SHP77 (cell line): ENCODE measurements at places on chromosomes 4 and X.

GRCh38 chrX:56726605-56727004 is 2.4 kb upstream of the NBDY start:
- DNase-seq = peak; percentile 58

GRCh38 chrX:148854306-148854705 is 353.9 kb downstream of the AFF2 start:
- DNase-seq = no peak

- DNase-seq = no peak
These were observed 19.7 kb downstream of the ANTXR2 start for GRCh38 chr4:80053140-80053910.

DNA sequence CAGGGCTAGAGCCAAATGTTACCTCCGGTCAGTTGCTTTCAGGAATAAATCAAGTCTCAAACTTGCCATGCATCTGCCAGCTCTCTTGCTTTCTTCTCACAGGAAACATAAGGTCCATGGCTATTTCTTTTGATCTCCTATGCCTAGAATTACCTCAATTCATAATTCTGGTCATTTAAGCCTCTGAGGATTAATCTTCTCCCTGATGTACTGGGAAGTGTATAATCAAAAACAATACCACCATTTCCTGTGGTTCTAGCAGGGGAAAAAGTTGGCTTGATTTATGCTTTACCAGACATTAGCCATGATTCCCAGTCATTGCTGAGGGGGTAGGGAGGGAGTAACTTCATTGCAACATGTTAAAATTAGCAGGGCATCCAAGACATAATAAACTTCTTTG is 268.7 kb upstream of the EMCN start:
- DNase-seq = no peak

- no peak for DNase-seq
These were observed 329.0 kb upstream of the TECRL start for GRCh38 chr4:64738240-64738639.

- DNase-seq = no peak
These were observed 46.8 kb downstream of the PSAPL1 start for GRCh38 chr4:7387925-7388324.

DNA sequence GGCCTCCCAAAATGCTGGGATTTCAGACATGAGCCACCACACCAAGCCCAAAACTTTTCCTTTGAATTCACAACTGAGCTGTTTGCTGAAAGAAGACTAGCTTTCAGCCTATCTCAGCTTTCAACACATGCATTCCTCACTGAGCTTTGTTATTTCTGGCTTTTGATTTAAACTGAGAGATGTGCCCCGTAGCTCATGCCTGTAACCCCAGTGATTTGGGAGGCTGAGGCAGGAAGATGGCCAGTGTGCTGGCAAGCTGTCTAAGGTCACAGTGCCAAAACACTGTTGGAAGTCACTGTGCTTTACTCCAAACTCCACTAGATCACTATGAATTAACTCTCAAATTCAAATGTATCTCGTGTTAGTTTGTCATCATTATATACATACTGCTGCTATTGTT is 779.5 kb downstream of the TRIML1 start:
- no peak for DNase-seq

GRCh38 chrX:149871940-149872339 is 9.0 kb upstream of the MAGEA8 start:
- no peak for DNase-seq

DNA sequence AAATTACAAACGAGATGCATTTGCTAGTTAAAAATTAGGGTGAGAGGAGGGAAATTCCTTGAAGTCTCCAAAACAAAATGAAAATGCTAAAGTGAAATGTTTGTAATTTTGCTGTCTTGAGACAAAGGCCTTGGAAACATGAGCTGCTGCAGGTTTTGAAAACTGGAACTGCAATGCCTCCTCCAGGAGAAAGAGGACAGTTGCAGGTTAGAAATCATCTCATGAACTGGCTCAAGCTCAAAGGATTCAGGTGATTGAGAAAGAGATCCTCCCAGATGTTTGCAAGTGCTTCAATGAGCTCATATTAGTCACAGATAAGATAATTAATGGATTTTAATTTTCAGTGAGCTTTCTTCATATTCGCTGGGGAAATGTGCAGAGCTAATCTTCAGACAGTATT is 32.4 kb downstream of the SMPX start:
- DNase-seq = no peak

DNA sequence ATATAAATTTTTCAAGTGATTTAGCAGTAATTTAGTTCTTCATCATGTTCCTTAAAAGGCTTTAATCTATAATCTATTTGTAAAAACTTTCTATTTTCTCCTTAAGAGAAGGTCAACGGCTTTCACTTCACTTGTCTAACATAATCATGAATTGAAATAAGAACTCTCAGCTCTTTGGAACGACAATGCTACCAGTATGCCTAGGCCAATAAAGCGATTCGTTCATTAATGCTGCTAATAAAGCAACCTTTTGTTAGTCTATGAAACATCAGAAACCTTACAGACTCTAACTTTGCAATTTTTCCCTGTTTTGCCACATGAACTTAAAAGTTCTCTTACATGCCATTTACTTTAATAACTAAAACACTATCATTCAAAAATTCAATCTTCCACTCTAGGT is 47.6 kb downstream of the FBXW7 start:
- DNase-seq = no peak

- no peak for DNase-seq
These were observed 27.0 kb upstream of the PRPS1 start for GRCh38 chrX:107601326-107601725.

DNA sequence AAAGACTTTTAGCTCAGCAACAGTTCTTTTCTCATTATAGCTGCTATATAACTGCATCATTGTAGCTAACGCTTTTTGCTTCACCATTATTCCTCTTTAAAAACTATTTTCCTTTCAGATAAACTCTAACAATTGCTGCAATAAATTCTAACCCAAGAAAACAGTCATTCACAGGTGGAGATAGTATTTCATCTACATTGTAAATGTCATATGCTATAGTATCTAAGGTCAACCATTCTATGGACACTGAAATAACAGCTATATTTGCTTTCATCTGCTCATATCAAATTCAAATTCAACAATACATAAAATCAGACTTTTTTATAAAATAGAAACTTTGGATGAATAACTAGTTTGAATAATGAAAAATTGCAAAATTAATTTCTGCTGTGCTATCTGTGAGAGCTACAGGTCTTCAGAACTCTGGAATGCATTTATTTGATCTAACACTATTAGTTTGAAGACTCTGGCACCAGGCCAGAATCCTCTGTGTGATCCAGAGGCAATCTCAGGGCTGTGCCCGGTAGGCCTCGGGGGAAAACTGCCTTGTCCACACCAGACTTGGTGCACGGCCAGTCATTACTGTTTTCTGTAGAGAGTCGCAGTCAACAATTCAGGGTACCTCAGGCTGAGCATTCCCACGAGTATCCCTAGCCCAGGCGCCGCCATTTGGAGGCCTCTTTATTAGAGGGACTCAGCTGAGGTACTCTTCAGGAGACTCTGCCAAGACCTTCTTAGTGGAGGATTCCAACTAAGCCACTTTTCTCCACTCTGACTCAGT is 332.4 kb downstream of the SLC7A11 start:
- peak; percentile 59 for DNase-seq

DNA sequence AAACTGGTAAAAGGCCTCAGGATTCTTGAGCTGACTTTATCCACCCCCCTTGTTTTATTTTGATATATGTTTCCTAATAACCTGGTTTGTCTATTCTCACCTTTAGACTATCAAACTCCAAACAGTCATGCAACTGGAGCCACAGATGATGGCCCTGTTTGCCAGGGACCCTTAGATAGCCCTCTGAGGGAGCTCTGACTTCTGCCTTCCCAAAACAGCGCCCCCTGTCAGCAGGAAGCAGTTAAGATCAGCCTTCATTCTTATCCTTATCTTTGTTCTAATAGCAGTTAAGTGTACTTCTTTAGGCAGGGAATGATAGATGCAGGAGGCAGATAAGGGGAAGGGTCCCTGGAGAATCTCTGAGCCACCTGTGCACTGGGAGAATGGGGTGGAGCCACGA is 27.5 kb upstream of the CXCL13 start:
- no peak for DNase-seq

- DNase-seq = no peak
These were observed 181.4 kb upstream of the NEIL3 start for GRCh38 chr4:177128306-177128705.

GRCh38 chr4:54541426-54542118 is 116.2 kb upstream of the KIT start:
- DNase-seq = no peak

DNA sequence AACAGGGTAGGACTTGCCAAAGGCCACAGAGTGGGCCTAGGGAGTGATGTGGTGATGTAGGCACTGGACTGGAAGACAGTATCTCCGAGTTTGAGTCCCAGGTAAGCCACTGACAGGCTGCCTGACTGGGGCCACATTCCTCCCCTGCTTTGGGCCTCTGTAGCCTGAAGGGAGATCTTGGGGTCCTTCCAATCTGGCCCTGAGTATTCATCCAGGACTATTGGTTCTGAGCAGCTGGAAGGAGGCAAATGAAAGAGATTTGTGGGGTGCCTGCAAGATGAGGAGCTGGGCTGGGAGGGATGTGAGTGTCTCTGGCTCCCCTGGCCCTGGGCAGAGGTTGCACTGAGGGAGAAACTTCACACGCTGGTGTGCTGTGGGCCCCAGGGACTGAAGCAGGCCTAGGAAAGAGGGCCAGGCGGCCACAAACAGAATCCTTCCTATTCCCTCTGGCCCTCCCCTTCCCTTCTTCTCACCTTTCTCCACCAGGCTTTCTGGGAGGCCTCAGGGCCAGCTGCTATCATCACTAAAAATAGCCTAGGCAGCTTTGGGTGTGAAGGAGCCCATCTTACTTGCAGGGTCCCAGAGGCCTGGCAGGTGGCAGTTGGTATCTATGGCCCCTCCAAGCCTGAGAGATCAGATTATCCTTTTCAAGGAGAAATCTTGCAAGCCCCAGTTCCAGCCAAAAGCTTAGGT is 70.1 kb downstream of the PJA1 start:
- DNase-seq = no peak

DNA sequence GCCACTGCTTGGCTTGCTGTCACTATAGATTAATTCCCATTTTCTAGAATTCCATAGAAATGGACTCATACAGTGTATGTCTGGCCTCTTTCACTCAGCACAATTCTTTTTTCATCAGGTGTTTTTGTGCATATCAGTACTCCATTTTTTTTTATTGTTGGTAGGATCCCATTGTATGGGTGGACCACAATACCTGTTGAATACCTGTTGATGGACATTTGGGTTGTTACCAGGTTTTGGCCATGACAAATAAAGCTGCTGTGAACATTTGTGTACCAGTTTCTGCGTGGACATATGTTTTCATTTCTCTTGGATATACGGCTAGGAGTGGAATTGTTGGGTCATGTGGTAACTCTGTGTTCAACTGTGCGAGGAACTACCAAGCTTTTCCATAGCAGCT is 14.9 kb downstream of the ZFP92 start:
- DNase-seq = no peak

- no peak for DNase-seq
These were observed 34.0 kb downstream of the LHFPL1 start for GRCh38 chrX:112645774-112646173.

GRCh38 chr4:52265781-52266525 is 214.8 kb downstream of the SPATA18 start:
- peak; percentile 77 for DNase-seq

- DNase-seq = no peak
These were observed 999.2 kb downstream of the ADGRL3 start for GRCh38 chr4:62199291-62199810.

DNA sequence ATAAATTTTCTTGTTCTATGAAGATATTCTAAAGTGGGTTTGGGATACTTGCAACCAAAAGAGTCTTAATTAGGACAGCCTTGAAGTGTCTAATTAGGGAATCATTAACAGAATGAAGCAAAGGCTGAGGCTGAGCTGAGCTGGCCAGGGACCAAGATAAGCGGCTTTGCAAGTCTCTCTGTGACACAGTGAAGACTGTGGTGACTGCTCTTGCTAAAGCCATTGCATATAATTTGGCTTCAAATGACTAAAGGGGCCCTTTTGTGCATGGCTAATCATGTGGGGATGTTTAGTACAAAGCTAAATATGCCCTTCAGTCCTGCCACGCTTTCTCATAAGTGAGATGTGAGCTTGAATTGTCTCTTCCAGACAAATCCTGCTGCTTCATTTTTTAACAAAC is 31.2 kb upstream of the GYPA start:
- no peak for DNase-seq

DNA sequence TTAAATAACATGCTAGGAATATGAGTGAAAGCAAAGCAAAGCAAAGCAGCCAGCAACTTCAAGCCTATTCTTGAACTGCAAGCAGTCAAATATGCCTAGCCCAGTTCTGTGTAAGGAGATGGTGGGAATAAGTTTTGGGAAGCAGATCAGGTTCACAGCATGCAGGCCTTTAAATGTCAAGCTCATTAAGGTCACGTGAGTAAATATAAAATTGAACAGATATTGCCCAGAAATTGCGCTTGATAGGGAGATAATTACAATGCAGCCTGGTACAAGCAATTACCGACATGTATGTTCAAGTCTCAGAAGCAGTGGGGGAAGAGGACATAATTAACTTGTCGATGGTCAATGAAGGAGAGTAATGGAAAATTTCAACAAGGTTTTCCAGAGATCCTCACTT is 6.0 kb downstream of the GNPDA2 start:
- DNase-seq = no peak

DNA sequence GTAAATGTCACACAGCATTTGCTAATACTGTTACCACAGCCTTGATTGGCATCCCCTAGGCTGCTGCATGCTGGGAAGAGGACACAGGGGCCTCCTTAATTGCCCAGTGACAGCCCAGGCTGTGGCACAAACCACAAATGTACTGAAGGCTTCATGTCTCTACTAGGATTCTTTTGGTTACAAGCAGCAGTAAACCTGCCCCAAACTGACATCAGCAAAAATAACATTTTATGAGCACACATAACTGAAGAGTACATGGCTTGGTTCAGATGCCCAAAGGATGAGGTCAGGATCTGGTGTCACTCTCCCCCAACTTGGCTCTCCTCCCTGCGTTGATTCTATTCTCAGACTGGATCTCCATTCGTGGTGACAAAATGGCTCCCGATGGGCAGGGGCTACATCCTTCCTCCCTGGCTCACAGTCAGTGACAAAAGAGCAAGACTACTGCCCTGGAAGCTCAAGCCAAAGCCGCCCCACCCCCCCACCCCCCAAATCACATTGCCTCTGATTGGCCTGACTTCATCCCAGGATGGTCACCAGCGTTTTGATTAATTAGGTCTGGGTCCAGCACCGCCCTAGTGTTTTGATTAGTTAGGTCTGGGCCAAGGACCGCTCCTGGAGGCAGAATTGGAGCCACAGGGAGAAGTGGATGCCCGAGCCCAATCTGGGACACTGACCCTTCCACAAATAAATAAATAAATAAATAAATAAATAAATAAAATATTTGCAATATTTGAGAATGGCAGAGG is 180.5 kb upstream of the RBPJ start:
- no peak for DNase-seq

DNA sequence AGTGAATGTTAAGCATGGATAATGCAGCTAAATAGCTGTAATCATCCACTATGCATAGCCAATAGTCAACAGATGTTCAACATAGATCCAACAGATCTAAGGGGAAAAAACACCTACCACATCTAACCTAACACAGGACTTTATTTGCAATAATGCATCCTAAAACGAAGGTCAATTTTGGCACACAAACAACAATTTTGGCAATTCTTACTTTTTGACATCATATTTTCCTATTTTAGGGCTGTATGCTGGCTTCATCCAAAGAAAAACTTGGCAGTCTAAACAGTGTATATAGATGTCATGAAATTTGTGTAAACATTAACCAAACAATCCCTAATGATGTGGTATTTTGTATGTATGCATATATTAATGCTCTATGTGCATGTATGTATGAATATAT is 33.2 kb downstream of the UNC5C start:
- DNase-seq = no peak
